ENCODE measurements at places on chromosomes 12 and 14.
A peak's percentile ranks its signal among the peaks of the same experiment; 100 is the strongest.

DNA sequence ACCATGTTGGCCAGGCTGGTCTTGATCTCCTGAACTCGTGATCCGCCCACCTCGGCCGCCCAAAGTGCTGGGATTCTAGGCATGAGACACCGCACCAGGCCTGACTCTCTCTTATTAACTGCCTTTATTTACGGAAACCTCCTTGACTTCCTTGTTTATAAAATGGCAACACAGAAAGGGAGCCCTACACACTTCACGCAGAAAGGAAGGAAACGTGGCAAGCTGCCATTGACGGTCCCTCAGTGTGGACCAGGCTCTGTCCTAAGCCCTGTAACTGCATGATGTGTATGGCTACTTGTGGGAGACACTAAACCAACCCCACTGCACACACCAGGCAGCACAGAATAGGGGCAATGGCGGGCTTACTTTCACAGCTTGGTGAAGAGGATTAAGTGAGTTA lies 11.7 kb downstream of the CINP start:
- peaks cover 30% of the 10 kb centered on the region for H3K36me3 ChIP-seq
- H3K27me3 ChIP-seq: no peaks in the 10 kb centered on the region
- no peak for DNase-seq
- H3K4me1 ChIP-seq: no peaks in the 10 kb centered on the region
- peak overlapping the region; percentile 62 for H3K27ac ChIP-seq

DNA sequence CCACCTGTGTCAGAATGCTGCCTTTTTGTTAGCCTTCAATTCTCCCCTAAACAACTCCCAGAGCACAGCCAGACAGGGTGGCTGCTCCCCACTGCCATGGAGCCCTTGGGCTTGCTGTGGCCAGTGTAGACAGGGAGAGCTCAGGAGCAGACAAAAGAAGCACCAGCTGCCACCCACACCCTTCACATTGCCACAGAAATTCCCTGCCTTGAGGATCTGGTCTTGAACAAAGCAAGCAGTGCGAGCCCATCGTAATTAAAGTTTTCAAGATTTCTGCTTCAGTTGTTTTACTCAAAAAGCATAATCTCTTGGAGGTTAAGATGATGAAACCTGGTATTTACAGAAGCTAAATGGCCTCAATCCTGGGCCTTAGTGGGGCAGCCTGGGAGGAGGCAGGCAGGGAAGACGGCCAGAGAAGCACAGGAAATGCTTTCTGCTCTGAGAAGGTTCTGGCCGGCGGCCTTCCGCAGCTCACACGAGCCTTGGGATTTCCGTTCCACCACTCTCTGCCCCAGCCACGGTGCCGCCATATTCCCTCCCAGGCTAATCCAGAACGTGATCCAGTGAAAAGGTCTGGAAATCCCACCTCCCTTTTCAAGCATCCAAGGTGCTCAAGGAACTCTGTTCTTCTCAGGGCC lies 535.2 kb downstream of the BCL11B start:
- no peaks in the 10 kb centered on the region for H3K4me1 ChIP-seq
- DNase-seq: no peak
- H3K27ac ChIP-seq: no peak overlapping the region
- H3K4me3 ChIP-seq: no peak overlapping the region

DNA sequence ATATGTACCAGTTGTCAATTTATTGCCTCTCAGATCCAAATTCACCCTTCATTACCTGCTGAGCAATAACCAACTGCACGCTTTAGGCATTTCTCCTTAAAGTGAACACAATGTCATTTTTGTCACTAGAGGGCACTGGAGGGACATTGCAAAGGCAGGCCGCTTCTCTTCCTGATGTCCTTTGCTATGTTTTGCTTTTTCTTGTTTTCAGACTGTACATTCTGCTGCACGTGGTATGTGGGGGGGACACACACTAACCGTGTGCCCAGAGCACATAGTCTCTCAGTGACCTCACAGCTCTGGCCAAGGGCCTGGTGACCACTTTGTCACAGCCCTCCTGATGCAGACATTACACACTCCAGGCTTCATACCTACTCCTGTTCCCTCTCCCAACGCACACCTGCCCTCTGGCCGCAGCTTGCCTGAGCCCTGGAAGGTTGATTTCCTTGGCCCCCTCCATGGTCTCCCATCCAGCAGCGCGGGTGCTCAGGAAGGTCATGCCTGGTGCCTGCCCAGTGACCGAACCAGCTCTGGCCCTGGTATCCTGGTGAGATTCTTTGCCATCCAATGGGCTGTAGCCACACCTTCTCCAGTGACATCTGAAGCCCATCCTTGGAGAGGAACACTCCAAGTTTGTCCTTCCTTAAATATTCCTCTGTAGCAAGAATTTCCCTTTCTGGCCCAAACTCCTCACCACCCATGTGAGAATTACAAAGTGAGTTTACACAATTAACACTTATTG lies 39.9 kb downstream of the MYO1H start:
- DNase-seq: no peak
- H3K4me1 ChIP-seq: no peaks in the 10 kb centered on the region
- H3K4me3 ChIP-seq: no peak overlapping the region
- H3K27me3 ChIP-seq: no peaks in the 10 kb centered on the region
- H3K27ac ChIP-seq: no peak overlapping the region

DNA sequence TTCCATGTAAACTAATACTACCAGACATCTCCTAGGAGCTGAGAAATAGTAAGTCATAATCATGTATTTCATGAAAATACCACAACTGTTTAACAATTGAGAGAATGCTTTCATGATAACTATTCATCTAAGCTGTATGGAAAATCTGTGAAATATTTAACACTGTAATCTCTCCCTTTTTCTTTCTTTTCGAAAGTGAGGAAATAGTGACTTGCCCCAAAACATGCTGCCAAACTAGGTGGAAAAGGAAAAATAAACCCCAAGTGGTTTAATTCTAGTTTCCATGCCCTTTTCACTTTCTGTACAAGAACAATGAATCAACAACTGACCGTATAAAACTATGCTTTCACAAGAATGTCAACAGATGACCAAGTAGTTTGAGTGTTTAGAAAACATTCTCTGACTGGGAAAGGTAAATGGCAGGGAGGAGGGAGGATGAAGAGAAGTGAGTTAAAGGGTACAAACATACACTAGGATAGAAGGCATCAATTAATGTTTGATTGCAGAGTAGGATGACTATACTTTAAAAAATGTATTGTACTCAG lies 147.5 kb upstream of the AVPR1A start:
- no peaks in the 10 kb centered on the region for H3K4me1 ChIP-seq
- no peak overlapping the region for H3K27ac ChIP-seq
- H3K4me3 ChIP-seq: no peak overlapping the region
- no peaks in the 10 kb centered on the region for H3K36me3 ChIP-seq

GRCh38 chr12:105947906-105948305 lies 190.8 kb downstream of the NUAK1 start:
- no peaks in the 10 kb centered on the region for H3K4me1 ChIP-seq
- no peaks in the 10 kb centered on the region for H3K36me3 ChIP-seq
- no peak overlapping the region for H3K27ac ChIP-seq
- no peak for DNase-seq
- no peak overlapping the region for H3K4me3 ChIP-seq

GRCh38 chr14:91047174-91047753 lies 13.2 kb downstream of the RPS6KA5 start:
- no peak overlapping the region for H3K27ac ChIP-seq
- no peak overlapping the region for H3K4me3 ChIP-seq
- H3K4me1 ChIP-seq: no peaks in the 10 kb centered on the region
- no peaks in the 10 kb centered on the region for H3K27me3 ChIP-seq
- no peak for DNase-seq

- H3K27ac ChIP-seq: no peak overlapping the region
- no peaks in the 10 kb centered on the region for H3K4me1 ChIP-seq
- DNase-seq: no peak
- no peaks in the 10 kb centered on the region for H3K36me3 ChIP-seq
Measured at GRCh38 chr12:47114481-47114892, 34.7 kb upstream of the AMIGO2 start.

- H3K27me3 ChIP-seq: no peaks in the 10 kb centered on the region
- no peaks in the 10 kb centered on the region for H3K4me1 ChIP-seq
- no peaks in the 10 kb centered on the region for H3K36me3 ChIP-seq
- H3K4me3 ChIP-seq: no peak overlapping the region
- no peak overlapping the region for H3K27ac ChIP-seq
- no peak for DNase-seq
Measured at GRCh38 chr12:75820071-75820470, 211.5 kb downstream of the PHLDA1 start.

- no peaks in the 10 kb centered on the region for H3K36me3 ChIP-seq
- no peaks in the 10 kb centered on the region for H3K27me3 ChIP-seq
- no peak overlapping the region for H3K4me3 ChIP-seq
- DNase-seq: no peak
Measured at GRCh38 chr12:13504074-13504473, 307.5 kb downstream of the EMP1 start.

GRCh38 chr12:14710632-14711320 lies 14.4 kb upstream of the GUCY2C start:
- H3K27ac ChIP-seq: no peak overlapping the region
- DNase-seq: no peak
- H3K36me3 ChIP-seq: no peaks in the 10 kb centered on the region
- H3K4me3 ChIP-seq: no peak overlapping the region
- H3K27me3 ChIP-seq: no peaks in the 10 kb centered on the region
- H3K4me1 ChIP-seq: no peaks in the 10 kb centered on the region

GRCh38 chr14:46051796-46052195 lies 599.8 kb downstream of the RPL10L start:
- H3K36me3 ChIP-seq: no peaks in the 10 kb centered on the region
- no peaks in the 10 kb centered on the region for H3K27me3 ChIP-seq
- DNase-seq: no peak
- H3K4me1 ChIP-seq: no peaks in the 10 kb centered on the region

DNA sequence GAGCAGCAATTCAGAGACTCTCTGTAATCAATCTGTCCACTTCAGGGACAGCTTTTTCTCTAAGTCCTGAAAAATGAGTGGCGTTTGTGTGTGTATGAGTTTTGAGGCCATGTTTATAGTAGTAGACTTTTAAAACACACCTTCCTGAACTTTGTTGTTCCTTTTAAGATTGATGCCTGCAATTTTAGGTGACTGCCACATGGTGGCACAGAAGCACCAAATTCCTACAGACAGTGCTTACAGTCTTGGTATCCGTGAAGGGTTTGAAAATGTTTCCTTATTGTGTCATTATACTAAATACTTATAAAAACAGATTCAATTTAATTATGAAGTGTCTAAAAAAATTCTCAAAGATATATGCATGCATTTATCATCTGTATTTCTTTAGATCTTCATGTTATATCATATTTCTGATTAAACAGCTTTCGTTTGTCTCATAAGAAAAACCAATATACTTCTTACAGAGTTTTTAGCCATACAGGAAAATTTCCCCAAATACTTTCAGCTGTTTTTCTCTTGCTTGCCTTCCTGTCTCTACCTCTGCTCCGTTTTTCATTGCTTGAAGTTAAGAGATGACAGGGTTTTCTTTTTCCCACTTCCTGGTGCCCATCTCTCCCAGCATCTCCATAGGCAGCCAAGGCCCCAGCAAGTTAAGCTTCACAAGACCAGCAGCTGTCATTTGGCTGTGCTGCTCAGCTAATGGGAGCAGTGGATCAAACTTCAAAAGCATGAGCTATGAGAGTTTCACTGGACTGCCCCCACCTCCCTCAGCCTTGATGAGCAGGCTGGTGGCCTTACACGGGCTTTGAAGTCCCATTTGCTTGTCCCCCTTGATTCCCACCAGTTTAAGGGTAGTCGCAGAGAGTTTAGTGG lies 259.6 kb downstream of the AKAP6 start:
- no peak for DNase-seq
- no peak overlapping the region for H3K4me3 ChIP-seq
- H3K27me3 ChIP-seq: no peaks in the 10 kb centered on the region

GRCh38 chr12:114430306-114430705 lies 24.4 kb upstream of the TBX5 start:
- no peaks in the 10 kb centered on the region for H3K27me3 ChIP-seq
- H3K27ac ChIP-seq: no peak overlapping the region
- no peaks in the 10 kb centered on the region for H3K4me1 ChIP-seq
- DNase-seq: no peak
- H3K4me3 ChIP-seq: no peak overlapping the region

- no peak overlapping the region for H3K27ac ChIP-seq
- H3K36me3 ChIP-seq: no peaks in the 10 kb centered on the region
- no peaks in the 10 kb centered on the region for H3K27me3 ChIP-seq
- no peak overlapping the region for H3K4me3 ChIP-seq
- peaks cover 7% of the 10 kb centered on the region for H3K4me1 ChIP-seq
Measured at GRCh38 chr12:63093711-63094110, 57.3 kb downstream of the AVPR1A start.
